Cerebellar nuclear complex (tissue), 1 donor: ENCODE measurements at places on chromosomes 1 and 21.

- peak; percentile 40 for DNase-seq
Observed at GRCh38 chr1:204617256-204618147, 68.0 kb downstream of the LRRN2 start.

DNA sequence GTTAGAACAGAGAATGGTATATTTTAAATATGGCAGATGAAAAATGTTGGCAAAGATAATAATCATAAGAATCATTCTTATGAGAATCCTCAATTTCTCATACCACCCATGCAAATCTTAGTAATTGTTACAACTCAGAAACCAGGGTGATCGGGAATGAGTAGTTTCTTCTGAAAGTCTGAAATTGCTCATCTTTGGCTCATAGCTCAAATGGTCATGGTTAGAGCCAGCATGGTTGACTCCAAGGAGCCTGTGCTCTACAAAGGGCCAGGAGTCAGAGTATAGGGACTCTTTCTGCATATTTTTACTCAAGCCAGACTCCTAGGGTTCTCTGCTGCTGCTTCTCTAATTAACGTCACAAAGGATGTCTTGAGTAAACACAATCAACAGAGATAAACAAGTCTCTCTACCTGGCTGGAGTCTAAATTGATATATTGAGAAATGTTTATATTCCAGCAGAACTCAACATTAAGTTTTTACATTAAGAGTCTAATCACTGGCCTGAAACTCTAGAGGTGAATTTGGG lies 1.9 kb upstream of the ETV3 start:
- DNase-seq: no peak

GRCh38 chr1:66349242-66349641 lies 184.7 kb upstream of the SGIP1 start:
- no peak for DNase-seq

DNA sequence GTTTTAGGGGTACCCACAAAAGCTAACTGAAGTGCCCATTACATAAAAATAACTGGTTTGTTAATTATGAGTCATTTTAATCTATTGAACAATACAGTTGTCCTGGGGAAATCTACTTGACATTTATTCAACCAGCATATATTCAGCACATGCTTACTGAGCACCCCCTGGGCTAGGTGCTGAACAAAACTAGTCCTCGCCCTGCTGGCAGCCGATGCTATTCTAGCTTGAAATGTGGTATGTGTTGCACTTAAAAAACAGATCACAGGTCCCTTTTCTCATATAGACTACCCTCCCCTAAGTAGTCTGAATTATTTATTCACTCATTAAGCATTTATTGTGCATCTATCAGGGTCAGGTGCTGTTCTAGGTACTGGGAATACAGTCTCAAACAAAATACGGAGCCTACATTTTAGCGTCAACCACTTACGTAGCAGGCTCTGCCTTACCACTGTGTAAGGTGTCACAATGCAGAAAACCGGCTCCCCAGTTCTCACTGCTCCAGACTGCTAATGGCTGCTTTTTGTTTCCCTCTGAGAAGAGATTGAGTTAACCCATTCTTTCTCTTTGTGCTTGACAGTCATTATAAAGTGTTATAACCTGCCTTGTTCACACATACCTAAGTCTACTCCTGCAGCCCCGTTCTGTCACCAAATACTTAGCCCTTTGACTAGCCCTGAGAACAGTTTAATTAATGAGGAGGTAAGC lies 57.1 kb downstream of the ADCY10 start:
- no peak for DNase-seq

DNA sequence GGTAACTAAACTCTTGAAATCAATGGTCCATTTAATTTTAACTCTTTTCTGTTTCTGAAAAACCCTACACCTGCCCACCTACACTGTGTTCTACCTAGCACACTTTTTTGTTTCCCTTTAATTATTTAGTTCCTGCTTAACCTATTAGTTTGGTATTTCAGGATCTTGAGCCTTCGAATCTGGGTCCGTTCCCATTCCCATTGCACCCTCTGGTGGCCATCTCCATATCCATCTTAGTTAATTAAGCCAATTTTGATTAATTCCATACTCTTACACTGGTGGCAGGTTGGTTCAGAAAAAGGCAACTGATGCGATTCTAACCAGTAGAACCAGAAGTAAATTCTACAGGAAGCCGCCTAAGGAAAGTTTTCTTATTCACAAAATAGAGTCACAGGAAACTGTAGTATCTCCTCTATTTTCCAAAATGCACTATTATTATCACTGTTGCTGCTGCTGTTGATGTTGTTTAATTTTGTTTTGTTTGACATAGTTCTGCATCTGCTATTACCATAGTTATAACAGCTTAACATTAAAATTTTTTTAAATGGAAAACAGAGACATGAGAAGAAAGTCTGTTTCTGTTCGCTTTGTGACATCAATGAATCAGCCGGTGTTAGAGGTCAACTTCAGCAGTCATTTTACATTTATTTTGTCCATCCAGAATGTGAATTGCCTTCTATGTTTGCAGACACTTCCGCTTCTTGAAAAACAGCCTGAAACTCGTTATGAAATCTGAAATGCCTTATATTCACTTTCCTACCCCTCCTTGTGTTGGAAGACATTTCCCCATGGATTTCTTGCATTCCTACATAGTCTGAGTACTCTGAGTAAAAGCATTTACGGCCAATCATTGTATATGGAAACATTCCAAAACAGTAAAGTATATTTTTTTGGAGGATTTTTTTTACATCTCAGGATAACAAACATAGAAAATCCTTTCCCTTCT lies 115.5 kb upstream of the NCAM2 start:
- no peak for DNase-seq

GRCh38 chr1:221768444-221769066 lies 26.7 kb upstream of the DUSP10 start:
- no peak for DNase-seq

- DNase-seq: no peak
Observed at GRCh38 chr1:191892716-191893115, 265.5 kb upstream of the RGS18 start.

- DNase-seq: no peak
Observed at GRCh38 chr1:109621379-109622136, 1.9 kb downstream of the AMPD2 start.

DNA sequence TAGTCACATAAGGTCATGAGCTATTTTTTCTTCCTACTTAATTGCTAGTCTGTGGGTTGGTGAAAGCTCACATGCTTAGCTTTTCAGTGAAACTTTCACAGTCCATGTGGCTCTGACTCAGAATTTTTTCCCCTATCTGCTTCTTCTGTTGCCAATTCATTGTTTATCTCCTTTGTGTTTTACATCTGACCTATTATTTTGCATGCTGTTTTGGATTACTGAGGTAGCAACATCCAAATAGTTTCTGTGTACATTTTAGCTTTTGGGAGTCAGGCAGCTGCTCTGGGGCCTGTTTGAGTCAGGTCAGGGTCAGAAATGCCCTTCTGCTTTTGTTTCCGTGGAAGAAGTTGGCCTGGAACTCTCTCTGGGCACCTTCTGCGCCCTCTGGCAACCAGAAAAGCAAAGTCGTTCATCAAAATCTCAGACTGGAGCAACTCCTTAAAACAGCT lies 40.0 kb downstream of the ROR1 start:
- DNase-seq: no peak

DNA sequence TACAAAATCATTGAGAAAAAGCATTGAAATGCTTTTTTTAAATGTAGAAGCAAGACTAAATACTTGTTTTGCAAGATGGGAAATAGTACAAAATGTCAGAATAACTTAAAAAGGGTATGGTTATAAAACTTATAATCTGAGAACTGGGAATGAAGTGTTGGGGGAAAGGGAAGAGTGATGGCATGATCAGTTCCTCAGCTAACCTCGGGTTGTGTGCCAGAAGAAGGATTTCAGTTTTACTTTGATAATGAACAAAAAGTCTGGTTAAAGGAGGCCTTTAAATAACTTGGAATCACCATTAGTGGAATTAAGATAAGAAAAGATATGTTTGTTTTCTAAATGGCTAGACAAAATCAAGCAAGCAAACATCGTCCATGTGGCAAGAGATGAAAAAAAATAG lies 20.7 kb downstream of the NEK7 start:
- DNase-seq: no peak

DNA sequence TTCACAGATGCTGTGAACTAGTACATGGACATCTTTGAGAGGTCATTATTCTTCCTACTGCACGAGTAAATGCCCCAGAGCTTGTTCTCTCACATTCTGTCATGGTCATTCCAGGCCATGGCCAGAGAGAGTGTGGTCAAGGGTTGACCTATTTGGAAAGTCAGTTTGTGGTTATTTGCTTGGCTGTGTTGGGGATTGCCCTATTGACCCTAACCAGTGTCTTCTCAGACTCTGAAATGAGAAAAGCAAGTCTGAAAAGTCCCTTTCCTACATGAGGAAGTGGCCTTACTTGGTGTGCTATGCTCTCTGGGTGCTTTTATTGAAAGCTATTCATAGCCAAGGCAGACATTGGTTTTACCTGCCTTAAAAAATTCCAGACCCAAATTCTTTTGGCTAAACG lies 26.6 kb downstream of the CLIC6 start:
- DNase-seq: no peak

DNA sequence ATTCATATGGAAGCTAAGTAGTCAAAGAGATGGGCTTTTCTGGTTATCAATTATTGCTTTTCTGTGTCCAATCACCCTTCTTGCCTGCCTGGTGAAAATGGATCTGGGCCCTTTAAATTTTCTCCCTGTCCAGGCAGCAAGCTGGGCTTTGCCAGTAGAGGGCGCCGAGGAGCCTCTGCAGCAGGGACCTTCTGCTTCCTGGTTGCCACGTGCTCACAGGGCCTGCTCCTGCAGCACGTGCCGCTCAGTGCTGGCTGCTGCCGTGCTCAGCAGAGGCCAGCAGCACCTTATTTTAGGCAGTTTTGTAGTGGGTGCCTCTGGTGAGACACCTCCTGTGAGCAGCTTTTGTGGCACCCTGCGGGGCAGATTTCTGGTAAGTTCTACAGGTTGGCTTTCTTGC lies 4.0 kb downstream of the ACTL8 start:
- DNase-seq: no peak

DNA sequence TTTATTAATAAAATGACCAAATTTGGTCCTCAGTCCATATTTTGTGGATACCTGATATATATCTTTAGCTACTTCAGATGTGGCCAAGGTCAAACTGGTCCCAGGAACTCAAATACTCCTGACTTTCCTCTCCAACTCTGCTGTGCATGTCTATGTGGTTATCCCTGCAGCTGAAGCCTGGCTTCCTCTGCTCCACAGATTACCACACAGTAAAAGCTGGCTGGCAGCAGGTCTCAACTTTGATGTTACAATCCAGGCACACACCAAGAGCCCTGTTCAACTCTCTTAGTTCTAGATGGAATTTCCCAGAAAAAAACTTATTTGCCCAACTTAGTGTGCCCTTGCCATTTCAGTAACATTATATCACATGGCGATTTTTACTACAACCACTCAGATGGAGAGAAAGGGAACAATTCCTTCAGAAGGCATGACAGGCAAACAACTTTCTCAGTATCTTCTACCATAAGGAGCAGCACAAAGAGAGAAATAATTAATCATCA lies 479.5 kb downstream of the PLPP3 start:
- no peak for DNase-seq

DNA sequence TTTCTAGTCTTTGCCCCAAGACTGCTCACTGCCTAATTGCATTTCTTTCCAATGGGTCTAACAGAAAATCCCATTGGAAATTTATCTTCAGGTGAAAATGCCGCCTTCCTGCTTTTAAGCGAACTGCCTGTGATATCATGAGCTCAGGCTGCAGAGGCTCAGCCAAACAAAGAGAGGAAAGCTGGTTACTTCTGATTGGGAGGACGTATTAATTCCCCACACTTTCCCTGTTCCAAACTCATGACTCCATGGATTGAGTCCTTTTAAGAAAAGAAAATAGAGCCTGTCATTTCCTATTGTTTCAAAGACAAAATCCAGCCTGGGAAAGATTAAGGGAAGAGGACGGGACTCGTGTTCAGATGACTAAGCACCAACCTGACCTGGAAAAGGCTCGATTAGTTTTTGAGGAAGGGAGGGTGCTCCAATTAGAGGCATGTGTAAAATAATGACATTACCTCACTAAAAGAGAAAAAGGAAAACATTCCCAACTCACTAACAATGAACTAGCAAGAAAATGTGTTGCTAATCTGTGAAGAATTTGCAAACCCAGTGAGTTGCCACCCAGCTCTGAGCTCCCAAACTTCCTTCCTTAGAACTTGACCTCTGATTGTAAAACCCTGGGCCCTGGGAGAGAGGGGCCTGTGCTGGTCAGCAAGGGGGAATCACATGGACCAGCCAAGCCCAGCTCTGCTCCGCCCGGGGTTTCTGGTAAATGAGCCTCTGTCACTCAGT lies 61.2 kb downstream of the TCP10L start:
- no peak for DNase-seq

GRCh38 chr21:32348604-32349332 lies 44.0 kb downstream of the URB1 start:
- no peak for DNase-seq

DNA sequence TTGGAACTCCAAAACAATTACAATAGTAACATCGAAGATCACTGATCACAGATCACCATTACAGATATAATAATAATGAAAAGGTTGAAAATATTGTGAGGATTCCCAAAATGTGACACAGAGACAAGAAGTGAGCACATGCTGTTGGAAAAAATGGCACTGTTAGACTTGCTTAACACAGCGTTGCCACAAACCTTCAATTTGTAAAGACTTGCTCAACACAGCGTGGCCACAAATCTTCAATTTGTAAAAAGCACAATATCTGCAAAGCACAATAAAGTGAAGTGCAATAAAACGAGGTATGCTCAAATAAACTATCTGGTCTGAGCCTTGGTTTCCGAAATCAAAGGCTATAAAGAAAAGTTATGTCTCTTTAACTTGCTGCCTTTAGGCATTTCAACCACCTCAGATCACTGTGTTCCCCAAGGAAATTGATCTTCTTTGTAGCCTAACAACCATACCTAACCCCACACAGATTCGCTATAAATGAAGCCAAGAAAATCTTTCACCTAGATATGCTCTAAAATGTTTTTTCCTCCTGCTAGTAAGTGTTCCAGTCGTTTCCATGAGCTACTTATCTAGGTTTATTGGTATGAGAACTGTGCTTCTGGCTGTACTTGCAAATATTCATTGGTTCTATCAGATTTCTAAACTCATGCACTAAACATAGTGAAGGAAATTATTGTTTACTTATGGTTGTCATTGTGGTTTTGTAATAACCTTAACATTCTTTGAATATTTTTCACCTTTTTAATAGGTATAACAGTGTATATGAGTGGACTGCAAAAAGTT lies 13.1 kb upstream of the LPGAT1 start:
- no peak for DNase-seq

DNA sequence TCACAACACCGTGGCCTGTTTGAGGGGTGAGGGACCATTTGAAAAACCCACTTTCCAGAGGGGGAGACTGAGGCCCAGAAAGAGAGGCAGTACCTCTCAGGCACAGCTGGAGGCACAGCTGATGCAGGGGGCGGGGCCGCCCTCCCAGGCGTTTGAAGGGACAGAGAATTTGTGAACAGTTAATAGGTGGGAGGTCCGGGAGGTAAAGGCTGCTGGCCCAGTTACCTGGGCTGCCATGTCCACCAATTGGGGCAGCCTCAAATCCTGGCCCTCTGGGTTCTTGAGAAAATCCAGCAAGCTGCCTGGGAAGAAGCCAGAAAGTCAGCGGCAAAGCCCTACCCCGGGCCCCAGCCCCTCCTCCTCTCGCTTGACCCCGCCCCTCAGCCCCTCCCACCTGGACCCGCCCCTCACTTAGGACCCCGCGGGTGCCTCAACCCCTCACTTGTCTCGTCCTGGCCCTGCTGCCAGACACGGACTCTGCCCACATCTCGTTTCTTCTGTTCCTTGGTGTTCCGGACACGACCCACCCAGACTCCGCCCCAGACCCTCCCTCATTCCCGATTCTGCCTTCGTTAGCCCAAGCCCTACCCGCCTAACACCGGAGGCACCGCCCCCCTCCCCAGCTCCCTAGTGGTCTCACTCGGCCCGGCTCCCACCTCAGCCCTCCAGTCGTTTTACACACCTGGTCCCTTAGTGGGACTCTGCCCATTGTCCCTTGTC lies 10.8 kb upstream of the AHDC1 start:
- DNase-seq: no peak
